ENCODE measurements at places on chromosomes 5 and 9.

DNA sequence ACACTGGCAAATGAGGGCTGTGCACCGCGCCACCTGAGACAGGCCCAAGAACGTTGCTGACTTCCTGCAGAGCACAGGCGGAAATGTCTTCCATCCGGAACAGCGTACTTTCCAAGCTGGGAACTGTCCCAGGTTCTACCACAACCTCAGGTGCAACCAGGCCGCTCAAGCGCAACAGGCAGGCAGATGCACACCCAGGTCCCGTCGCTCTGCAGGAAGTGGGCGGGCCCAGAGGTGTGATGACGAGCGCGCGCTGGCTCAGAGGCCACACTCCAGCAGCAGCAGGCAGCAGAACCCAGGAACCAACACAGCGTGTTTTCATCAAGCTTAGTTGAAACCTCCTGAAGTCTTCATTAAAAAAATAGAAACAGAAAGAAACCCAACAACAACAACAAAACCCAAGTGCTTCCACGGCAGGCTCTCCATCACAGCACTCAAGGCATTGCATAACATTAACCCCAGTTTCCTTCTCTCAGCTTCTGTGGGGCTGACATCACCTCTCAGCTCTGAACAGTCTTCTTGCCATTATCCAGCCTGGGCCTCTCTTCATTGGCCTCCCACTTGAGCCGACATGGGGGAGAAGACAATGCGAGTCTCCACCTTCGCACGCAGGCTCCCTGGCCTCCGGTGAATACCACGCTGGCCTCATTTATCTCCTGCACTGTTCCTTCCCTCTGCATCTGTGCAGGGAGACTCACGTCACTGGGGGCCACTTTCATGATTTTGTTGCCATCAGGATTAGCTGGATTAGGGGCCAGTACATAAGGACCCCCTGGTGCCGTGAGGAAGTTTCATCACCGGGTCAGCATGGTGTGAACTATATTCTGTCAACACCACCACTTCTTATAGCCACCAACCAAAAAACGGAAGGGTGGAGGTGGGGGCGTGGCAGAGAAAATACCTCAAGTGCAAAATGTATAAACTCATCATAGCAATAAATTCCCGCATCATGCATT, 22.1 kb downstream of the PTCH1 start:
- no peak for DNase-seq

- no peak for DNase-seq
Observed at GRCh38 chr5:80481019-80481893, 6.6 kb upstream of the FAM151B start.

- DNase-seq, result no peak
Observed at GRCh38 chr9:133835262-133835901, 97.2 kb upstream of the SARDH start.

DNA sequence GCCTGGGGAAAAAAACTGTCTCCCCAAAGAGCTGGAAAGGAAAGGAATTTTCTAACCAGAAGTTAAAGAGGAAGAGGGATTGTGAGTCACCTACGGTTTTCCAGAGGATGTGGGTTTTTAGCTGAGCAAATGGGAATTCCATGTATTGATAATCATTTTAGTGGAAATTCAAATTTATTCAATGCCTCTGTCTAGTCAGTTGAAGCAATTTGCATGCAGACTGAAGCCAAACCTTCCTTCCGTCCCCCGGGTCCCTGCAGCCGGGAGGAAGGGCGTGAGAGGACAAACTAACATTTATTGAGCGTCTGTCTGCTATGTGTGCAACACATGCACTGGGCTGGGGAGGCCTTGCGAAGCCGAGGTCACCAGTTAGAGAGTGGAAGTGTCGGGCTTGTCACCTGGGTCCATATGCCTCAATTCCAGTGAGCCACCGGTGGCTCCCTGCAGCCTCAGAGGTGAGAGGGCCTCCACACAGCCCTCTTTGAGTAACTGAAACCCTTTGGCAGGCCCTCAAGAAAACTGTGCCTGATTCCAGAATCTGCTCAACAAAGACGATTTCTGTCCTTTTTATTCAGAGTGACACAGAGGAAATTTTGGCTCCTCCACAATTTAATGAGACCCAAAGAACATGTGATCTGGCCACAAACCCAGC, 70.3 kb downstream of the COL27A1 start:
- DNase-seq, result no peak

DNA sequence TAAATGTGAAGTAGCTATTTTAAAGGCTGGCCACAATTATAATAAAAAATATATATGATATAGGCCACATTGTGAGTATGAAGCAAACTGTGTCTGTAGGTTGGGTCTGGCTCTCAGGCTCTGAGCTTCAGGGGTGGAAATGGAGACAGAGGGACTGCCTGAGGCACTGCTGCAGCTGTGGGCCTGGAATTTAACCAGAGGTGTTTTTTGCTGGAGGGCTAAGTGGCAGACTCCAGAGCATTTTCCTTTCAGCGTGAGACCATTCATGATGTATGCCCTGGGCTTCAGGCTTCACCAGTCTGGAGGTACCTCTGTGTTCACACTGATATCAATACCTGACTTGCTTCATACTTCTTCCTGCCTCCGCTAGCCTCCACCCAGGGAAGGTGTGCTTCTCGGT, 64.9 kb upstream of the IL12B start:
- DNase-seq, result no peak

GRCh38 chr5:124403281-124403680, 343.2 kb downstream of the ZNF608 start:
- DNase-seq, result no peak

DNA sequence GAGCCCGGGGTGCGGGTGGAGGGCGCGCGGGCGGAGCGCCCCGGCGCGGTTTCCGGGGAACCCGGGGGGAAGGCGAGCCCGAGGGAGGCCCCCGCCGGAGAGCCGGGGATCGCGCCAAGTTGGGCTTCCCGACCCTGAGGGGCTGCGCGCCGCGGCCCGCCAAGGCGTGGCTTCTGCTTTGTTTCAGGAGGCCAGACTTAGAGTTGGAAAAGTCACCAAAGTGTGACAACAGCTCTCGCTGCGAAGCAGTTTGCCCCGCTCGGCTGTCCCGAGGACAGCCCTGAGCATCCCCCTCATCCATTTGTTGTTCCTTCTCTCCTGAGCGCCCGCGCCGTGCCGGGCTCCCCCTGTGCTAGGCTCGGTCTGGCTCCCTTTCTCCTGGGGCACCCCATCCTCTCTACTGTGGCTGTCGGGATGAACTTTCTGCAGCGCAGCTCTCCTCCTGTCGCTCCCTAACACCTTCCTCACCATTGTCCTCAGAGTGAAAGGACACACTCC, 410 bp downstream of the GLIPR2 start:
- no peak for DNase-seq

- no peak for DNase-seq
Observed at GRCh38 chr9:27183701-27184100, 74.7 kb downstream of the TEK start.

DNA sequence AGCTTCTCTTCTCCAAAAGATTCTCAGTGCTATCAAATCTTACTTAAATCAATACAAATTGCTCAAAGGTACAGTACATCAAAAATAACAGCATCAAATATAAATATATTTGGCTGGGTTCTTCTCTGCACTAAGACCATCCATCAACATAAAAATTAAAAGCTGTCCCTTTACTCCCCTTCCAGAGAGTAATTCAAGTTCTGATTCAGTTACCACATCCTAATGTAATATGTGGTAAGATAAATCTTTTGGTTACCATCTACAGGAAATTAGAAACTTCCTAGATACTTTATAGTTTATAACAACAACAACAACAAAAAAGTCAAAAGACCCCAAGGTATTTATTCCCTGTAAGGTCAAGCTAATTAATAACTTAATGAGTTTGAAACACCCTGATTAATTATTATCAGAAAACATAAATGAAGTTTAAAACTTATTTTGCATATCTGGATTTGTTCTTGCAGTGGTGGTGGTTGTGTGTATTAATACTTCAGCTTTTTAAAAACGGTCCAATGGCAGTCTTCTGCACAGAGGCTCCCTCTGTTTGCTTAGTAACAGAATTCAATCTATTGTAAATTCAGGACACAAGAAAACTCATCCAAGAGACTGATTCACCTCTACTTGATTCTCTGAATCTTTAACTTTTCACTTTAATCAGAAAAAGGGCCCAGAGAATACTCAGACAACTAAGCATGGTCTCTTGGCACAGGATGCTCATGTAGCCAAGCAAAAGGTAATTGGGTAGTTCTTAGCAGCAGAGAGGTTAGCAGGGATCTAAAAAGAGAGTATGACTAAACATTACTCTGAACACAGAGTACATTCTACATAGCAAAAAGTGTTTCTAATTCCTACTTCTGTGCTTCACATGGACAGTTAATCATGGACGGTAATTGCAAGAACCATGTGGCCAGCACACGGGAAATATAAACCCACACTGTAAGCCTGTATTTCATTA, 20.1 kb downstream of the DIAPH1 start:
- no peak for DNase-seq

- DNase-seq, result no peak
Observed at GRCh38 chr9:3118081-3118480, 274.2 kb upstream of the PUM3 start.

DNA sequence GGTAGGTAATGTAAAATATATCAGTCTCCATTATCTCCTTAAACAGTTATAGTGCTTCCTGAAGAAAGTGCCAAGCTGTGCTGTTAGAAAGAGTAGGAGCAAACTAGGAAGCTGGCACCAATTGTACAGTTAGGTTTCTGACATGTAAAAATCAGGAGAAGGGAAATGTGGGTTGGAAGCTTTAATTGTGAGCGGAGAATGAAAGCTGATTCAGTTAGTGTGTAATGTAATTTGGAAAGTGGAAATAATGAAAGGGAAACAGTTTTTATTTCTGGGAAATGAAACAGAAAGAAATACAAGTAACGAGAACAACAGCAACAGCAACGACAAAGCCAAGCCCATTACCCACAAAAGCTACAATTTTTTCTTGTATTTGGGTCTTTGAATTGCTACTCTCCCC, 48.8 kb upstream of the JAK2 start:
- no peak for DNase-seq

GRCh38 chr5:39730006-39730405, 305.2 kb upstream of the DAB2 start:
- no peak for DNase-seq

DNA sequence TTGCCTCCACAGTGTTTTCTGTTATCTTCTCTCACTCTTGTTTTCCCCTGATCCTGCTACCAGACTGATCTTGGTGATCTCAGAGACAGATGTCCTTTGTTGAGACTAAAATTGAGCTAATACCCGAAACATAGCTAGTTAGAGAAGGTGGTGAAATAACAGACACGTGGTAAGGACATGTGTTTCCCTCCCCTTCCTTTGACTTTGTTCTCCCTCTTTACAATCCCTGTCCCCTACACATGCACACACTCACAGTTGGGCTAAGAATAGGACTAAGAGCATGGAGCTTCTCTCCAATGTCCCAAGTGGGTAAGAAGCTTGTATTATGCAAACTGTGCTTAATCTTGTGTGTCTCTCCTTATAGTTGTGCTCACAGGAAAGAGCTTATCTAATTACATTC, 1603.0 kb upstream of the C9orf72 start:
- DNase-seq, result no peak

DNA sequence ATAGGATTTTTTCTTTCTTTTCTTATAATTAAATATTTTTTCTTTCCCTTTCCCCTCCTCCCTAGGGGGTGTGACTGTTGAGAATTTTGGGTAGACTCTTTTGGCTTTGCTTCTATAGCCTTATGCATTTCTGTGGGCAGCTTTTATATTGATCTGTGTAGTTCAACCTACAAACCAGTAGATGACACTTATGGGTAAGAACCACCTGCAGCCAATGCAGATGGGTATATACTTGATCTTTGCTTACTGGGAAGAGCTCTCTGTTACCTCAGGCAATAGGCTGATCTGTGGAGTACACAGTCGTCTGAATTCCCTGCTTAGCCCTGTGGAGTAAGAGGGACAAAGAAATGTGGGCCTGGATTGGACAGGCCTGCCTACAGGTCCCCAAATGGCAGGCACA, 102.7 kb upstream of the STARD4 start:
- no peak for DNase-seq

DNA sequence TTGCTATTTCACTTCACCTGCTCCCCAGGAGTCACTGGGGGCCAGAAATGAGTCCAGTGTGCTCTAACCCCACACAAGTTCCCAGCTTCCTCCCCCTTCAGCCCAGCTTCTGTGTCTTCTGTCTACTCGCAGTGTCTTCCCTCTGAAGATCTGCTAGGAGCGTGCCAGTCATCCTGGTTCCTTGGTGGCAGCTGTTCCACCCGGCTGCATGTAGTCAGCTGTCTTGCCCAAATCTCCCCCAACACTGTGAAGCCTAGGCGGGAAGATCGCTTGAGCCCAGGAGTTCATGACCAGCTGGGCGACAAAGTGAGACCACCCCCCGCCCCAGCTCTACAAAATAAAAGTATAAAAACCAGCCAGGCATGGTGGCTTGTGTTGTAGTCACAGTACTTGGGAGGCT, 154.0 kb downstream of the GDNF start:
- no peak for DNase-seq

DNA sequence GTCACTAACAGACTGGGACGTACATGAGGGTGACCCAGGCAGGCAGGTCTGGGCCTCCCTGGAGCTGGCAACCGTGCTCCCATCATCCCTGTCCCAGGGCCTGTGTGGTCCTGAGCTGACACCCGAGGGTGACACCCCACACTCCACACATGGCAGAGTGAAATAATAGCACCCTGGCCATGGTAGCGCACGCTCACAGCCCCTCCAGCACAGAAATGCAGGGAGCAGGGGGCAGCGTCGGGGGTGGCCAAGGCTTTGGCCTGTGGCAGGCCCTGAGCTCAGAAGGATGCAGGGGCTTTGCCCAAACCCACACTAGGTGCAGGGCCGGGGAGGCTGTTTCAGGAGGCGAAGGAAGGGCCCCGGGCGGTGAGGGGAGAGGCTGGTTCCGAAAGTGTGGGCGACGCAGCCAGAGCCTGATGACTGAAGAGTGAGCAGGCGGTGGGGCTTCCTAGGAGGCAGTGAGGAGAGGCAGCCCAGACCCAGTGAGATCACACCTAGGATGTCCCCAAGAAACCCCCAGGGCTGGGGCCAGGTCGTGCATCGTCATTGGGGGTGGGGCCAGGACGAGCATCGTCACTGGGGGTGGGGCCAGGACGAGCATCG, 12.9 kb downstream of the OR2V2 start:
- DNase-seq, result peak; percentile 64

Measured in ovary (tissue), 10 donors.